Bronchial smooth muscle cell (primary cell): ENCODE measurements at places on chromosomes 16 and 17. TPM values are rescaled to one million over a fixed set of nuclear protein-coding genes. Genes with fewer than 3 reads are reported as not detected.

The MYH1 gene
- total RNA-seq: not detected in 2 replicates

The PYY gene
- total RNA-seq: 0.16 TPM in 1 of 2 replicates, not detected in the other

The ZNF821 gene
- total RNA-seq: 5.8 and 8.0 TPM in 2 replicates

The PIK3R6 gene
- not detected in 2 replicates for total RNA-seq

The KRT15 gene
- 0.63 and 1.2 TPM in 2 replicates for total RNA-seq

The SPATA32 gene
- not detected in 2 replicates for total RNA-seq

The KRT40 gene
- total RNA-seq: not detected in 2 replicates
